ENCODE measurements at places on chromosomes 6 and 20.

DNA sequence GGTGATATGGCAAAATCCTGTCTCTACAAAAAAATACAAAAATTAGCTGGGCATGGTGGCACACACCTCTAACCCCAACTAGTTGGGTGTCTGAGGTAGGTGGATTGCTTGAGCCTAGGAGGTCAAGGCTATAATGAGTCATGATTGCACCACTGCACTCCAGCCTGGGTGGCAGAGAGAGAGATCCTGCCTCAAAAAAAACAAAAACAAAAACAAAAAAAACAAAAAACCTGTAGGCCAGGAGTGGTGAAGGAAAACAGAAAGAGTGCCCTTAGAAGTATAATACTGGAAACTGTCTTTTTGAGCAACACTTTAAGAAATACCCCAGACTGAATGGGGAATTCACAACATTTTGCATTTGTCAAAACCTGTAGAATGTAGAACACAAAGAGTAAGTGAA lies 85.3 kb downstream of the JARID2 start:
- no peak for DNase-seq

DNA sequence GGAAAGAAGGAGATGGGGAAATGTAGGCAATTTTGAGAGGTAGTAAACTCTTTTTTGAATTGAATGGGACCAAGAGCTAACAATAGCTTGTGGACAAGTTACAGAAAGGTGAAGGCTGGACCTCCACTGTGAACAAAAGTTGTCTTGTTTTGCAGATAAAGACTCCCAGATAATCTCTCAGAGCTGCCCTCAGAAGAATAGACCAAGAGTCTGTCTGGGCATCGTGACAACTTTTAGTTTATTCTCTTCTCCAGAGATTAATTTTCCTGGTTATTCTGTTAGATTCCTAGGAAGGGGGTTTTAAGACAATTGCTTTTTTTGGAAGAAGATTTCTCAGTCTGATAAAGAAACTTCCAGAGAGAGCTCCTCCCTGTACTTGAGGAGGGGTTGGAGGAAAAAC lies 161.9 kb downstream of the COL19A1 start:
- DNase-seq = no peak

DNA sequence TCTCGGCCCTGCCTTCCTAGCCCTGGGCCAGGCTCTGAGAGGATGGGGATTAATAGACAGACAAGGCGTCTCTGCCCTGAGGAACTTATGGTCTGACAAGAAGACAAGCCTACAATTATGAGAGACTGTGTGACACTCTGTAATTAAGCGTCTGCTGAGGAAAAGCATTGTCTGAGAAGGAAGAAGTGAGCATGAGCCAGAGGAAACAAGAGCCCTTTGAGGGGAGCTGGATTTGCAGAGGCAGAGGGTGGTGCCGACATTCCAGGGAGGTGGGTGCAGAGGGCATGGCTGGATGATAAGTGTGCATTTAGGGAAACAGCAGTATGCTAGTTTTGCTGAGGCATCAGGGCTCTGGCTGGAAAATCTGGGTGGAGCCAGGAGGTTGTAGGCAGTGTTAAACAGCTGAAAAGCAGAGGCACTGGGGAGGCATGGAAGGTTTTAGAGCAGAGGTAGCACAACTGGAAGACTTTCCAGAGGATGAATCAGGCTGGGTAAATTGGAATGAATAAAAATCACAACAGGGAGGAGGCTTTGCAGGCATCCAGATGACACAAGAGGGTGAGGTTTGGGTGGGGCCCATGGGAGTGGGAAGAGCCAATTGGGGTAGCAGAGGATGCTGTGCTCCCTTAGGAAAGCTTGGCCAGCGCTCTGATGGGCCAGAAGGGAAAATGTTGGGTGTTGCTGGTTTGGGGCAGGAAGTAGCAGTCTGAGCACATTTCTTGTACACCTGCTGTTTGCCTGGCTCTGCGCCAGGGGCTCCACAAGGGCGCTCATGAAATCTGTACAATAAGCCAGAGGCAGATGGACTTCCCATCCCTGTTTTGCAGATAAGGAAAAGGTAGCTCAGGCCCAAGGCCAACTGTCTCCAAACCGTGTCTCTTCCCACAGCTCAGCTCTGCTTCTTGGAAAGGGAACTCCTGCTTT lies 74.0 kb upstream of the MYL9 start:
- no peak for DNase-seq

DNA sequence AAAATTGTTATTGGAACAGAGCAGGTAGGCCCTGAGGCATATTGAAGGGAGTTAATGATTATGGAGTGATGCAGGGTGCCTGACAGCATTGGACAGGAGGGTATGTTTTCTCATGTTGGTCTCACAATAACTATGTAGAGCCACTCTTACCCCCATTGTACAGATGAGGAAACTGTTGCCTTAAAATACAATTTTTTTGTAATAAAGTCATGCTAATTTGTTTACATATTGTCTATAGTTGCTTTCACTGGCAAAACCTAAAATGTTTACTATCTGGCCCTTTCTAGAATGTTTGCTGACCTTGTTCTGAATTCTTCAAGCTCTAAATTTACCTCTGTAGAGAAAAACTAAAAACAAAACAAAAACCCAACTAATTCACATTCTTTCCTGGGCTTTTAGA lies 5.7 kb downstream of the ACOT8 start:
- DNase-seq = no peak

- peak; percentile 94 for DNase-seq
Measured at GRCh38 chr6:158869826-158870648, 50.9 kb upstream of the EZR start.

- DNase-seq = no peak
Measured at GRCh38 chr20:58374027-58374850, 14.8 kb upstream of the VAPB start.

Measured in activated T-helper 2 cell treated with anti-CD3 and anti-CD28 coated beads, Interferon-gamma antibody, Interleukin-2, Interleukin-4, amounts not matched to agents 10 μg/mL and 5 μg/mL and 100 μg/mL, durations not matched to agents 14 hours and 24 hours and 36 hours (primary cell).